NCI-H69 (cell line): ENCODE measurements at places on chromosomes 3 and 15.

DNA sequence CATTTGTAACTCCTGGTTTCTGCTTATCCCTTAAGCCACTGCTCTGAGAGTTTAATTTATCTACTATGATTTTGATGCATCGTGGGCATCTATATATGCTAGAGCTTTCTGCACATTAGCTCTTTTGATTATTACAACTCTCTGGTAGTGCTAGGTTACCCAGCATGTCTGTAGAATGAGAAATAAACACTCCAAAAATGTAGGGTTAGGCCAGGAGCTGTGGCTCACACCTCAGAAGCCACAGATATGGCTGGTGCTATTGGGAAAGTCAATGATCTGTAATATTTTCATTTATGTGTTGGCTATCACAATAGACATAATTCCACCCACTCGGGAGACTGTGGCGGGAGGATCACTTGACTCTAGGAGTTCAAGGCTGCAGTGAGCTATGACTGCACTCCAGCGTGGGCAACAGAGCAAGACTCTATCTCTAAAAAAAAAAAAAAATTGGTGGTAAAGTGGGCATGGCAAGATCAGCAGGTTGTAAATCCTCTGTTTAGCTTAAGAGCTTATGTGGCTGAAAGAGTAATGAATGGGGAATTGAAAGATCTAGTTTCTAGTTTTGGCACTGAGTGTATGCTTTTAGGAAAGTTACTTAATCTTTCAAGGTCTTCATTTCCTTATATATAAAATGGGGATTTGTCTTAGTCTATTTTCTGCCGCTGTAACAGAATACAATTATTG is 6.3 kb downstream of the TIGIT start:
- no peak for DNase-seq

DNA sequence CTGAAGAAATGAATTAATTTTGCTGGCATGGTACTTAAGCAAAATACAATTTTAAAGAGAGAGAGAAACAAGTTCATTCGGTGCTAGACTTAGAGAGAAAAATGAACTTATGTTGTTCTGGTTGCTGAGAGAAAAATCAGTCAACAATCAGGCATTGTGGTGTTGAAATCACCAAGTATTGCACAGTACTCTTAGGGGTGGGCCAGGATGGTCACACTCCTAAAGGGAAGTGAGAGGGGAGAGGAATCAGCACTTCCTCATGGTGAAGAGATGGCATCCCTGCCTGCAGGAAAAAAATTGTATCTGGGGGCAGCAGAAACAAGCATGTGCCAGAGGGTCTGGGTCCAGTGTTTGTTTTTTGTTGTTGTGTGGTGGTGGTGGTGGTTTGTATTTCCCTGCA is 7.0 kb upstream of the DMXL2 start:
- no peak for DNase-seq

- peak; percentile 81 for DNase-seq
These were observed 34.2 kb upstream of the PRR23E start for GRCh38 chr3:127158614-127159229.

- DNase-seq, result no peak
These were observed 198.4 kb upstream of the ZNF717 start for GRCh38 chr3:75983609-75984290.

DNA sequence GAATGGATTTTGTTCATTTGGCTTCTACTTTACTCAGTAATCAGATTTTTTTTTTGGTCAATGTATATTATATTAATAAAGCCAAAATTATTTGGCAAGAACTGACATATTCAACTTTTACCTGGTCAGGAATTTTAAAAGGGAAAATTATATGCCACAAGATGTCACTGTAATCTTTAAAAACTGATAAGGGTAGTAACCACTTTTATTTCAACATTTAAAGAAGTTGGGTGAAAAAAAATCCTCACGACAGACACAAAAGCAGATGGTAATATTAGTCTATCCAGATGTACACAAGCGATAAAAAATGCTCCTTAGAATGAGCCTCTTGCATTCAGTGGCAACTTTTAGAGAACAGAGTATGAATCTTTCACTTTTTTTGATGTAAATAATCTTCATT is 101.9 kb downstream of the SERPINI1 start:
- DNase-seq, result peak; percentile 18

DNA sequence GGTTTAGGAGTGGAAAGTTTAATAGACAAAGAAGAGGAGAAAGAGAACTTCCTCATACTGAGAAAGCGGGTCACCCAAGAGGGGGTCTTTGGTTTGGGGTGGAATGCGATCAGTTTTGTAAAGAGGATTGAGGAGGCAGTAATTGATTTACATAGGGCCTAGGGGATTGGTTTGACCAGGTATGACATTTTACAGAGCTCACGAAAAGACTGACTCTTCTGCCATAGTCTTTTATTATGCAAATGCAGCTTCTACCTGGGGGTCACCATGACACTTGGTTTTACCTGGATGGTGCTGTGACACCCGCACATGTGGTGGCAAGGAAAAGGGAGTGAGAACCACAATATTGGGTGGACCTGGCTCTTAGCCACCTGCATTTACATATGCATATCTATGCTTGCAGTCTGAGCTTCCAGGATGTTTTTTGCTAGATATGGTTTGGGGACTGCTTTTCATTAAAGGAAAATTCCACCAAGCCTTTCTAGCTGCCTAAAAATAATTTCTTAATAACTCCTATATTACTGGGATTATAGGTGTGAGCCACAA is 6.9 kb upstream of the NME9 start:
- DNase-seq, result no peak

DNA sequence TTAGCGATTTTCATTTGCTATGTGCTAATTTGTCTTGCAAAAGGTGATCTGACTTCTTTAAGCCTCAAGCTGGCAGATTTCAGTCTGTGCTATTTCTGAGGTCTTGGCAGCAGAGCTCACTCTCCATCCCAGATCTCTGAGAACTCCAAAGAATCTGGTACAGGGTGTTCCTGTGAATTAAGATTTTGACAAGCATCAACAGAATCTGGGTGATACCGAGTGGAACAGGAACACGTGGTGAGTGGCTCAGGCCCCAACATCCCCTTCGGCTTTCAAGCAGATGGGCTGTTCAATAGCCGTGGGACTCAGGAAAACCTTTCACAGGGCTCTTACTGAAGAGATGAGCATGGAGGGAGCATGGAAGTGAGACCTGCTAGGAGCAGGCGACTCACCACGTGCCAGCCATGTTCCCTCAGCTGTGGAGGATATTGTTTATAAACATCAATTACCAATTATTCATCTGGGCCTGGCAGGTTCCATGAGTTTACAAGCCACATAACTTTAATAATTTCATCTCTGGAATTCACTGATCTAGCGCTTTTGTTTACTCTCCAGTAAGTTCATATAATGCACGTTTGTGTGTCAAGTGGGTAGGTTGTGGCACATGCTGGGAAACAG is 103.4 kb upstream of the SELENOK start:
- DNase-seq, result no peak

GRCh38 chr15:86267892-86268291 is 188.2 kb downstream of the AGBL1 start:
- no peak for DNase-seq

GRCh38 chr3:59432665-59433064 is 382.8 kb upstream of the CFAP20DC start:
- no peak for DNase-seq

GRCh38 chr3:36560685-36561084 is 180.4 kb downstream of the STAC start:
- DNase-seq, result no peak

DNA sequence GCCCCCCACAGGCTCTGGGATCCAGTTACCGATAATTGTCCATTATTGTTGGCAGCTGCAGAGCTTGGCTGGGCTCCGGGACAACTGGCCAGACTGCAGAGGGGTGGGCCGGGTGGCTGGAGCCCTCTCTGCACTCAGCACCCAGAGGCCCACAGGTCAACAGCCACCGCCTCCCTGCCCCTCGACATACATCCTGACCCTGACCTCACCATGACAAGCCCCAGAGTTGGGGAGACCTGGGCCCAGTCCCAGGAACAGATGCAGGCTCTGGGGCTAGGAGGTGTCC is 22.4 kb downstream of the PTH1R start:
- peak; percentile 84 for DNase-seq

GRCh38 chr3:101484805-101485620 is 28.0 kb downstream of the SENP7 start:
- DNase-seq, result no peak

- no peak for DNase-seq
These were observed 98.5 kb downstream of the SST start for GRCh38 chr3:187571701-187572100.

GRCh38 chr15:31399544-31400171 is 73.0 kb downstream of the KLF13 start:
- peak; percentile 95 for DNase-seq

- peak; percentile 90 for DNase-seq
These were observed 2.7 kb downstream of the TMEM108 start for GRCh38 chr3:133040696-133041523.
